ENCODE measurements at places on chromosomes 7 and 10. TPM values are rescaled to one million over a fixed set of nuclear protein-coding genes. Genes with fewer than 3 reads are reported as not detected.

GRCh38 chr7:142784096-142784495, 13.3 kb downstream of the PRSS2 start:
- H3K27ac ChIP-seq = peak overlapping the region; percentile 99
- H3K4me1 ChIP-seq = peaks cover 9% of the 10 kb centered on the region
- peaks cover 10% of the 10 kb centered on the region for H3K36me3 ChIP-seq
- no peak overlapping the region for H3K4me3 ChIP-seq

The CCDC71L gene
- total RNA-seq = 16.0 TPM

DNA sequence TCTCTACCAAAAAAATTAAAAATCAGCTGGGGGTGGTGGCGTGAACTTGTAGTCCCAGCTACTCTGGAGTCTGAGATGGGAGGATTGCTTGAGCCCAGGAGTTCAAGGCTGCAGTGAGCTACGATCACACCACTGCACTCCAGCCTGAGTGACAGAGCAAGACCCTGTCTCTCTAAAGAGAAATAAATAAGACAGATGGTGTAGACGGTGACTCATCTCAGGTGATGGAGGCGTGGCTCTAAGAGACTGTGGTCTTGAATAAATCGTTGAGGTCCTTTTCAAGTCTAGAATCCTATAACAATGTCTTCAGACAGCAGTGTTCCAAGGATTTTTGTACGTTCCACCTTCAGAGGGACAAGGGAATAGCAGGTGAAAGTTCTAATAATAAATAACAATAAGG, 53.8 kb upstream of the PFKFB3 start:
- peak overlapping the region; percentile 57 for H3K27ac ChIP-seq
- H3K4me1 ChIP-seq = peaks cover 72% of the 10 kb centered on the region
- peak overlapping the region; percentile 40 for H3K4me3 ChIP-seq

DNA sequence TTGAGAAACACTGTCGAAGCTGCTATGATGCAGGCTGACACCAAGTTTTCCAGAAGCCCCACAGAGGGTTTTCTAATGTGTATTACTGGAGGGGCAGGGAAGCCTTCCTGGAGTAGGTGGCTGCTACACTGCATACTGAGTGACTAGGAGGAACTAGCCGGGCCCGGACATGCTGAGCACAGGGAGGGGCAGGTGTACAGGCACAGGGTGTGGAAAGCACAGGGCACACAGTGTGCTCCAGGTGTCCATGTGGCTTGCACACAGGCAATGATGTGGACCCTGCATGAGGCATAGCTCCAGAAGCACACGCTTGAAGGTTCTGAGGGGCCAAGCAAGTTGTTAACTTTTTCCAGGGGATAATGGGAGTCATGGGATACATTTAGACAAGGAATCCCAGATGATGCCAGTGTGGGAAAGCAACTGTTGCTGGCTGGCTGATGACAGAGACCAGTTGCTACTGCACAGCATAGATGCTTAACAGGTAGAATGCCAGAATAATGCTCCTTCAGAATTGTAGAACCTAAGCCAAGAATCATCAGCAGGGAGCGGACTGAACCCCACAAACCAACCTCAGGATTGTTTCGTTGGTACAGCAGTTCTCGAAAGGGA, 14.6 kb downstream of the DHX32 start:
- no peak overlapping the region for H3K27ac ChIP-seq
- H3K36me3 ChIP-seq = peaks cover 3% of the 10 kb centered on the region
- no peaks in the 10 kb centered on the region for H3K27me3 ChIP-seq
- no peak for DNase-seq
- no peak overlapping the region for H3K4me3 ChIP-seq

- no peak overlapping the region for H3K27ac ChIP-seq
- H3K27me3 ChIP-seq = no peaks in the 10 kb centered on the region
- no peaks in the 10 kb centered on the region for H3K4me1 ChIP-seq
- no peak overlapping the region for H3K4me3 ChIP-seq
- no peak for DNase-seq
- no peaks in the 10 kb centered on the region for H3K36me3 ChIP-seq
Observed at GRCh38 chr7:45718464-45719330, 144.5 kb downstream of the ADCY1 start.

DNA sequence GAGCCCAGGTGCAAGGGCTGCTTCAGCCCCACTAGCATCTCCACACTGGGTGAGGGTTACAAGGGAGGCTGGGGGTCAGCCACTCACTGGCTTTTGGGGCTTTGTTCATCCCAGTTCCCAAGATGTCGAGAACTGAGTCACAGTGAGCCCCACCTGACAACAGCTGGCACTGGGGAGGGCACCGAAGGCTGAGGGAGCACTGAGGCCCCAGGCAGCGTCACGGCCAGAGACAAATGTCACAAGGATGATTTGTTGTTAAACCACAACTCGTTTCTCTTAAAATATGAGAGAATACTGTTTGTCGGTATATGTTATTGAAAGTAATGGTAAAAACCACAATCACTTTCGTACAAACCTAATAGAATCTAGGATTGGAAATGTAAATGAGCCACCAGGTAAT, 219.9 kb downstream of the CELF2 start:
- peak overlapping the region; percentile 90 for H3K27ac ChIP-seq
- peaks cover 83% of the 10 kb centered on the region for H3K36me3 ChIP-seq
- DNase-seq = no peak
- no peak overlapping the region for H3K4me3 ChIP-seq
- H3K27me3 ChIP-seq = no peaks in the 10 kb centered on the region
- H3K4me1 ChIP-seq = peaks cover 59% of the 10 kb centered on the region

GRCh38 chr7:158445421-158446175, 142.0 kb downstream of the PTPRN2 start:
- no peak overlapping the region for H3K4me3 ChIP-seq
- H3K27ac ChIP-seq = no peak overlapping the region
- no peak for DNase-seq
- peaks cover 10% of the 10 kb centered on the region for H3K27me3 ChIP-seq

The FKBP6 gene
- not detected for total RNA-seq

DNA sequence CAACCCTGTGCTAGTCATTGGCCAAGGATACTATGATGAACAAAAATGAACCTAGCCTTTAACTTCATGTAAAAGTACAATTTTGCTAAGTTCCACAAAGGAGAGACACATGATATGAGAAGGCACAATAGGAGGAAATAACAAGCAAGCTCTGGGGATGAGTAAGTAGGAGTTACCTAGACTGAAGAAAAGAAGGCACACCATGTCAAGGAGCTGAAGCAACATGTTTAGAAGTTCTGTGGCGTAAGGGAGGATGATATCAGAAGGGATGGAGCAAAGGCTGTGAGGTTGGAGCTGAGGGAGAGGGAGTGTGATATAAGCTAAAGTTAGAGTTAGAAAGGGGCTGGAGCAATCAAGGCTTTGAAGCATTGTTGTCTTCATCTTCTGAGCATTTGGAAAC, 25.6 kb downstream of the KIFBP start:
- H3K36me3 ChIP-seq = peaks cover 84% of the 10 kb centered on the region
- H3K4me1 ChIP-seq = no peaks in the 10 kb centered on the region
- no peak overlapping the region for H3K4me3 ChIP-seq
- no peak for DNase-seq
- H3K27me3 ChIP-seq = no peaks in the 10 kb centered on the region

GRCh38 chr7:106523482-106523881, 137.5 kb downstream of the CCDC71L start:
- peaks cover 13% of the 10 kb centered on the region for H3K27me3 ChIP-seq
- no peaks in the 10 kb centered on the region for H3K4me1 ChIP-seq
- H3K27ac ChIP-seq = no peak overlapping the region
- no peaks in the 10 kb centered on the region for H3K36me3 ChIP-seq
- DNase-seq = no peak

- no peak overlapping the region for H3K4me3 ChIP-seq
- no peak for DNase-seq
- H3K27ac ChIP-seq = no peak overlapping the region
- no peaks in the 10 kb centered on the region for H3K36me3 ChIP-seq
Observed at GRCh38 chr10:71268247-71268691, 50.8 kb upstream of the SLC29A3 start.

DNA sequence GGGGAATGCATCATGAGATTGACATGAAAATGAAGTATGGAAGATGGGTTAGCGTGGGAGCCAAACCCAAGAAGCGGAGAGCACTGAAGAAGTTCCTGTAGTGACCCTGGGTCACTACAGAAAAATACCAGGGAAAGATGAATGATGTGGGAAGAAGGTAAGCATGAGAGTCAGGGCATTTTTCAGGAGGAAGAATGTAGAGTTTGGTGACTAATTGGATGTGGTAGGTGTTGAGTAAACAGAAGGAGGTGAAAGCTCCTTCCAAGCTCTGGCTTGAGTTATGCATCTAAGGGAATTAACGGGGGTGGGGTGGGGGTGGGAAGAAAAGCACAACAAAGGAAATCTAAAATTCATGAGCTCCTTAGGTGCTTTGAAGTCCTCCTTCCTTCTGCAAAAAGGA, 238.1 kb upstream of the AOAH start:
- H3K27me3 ChIP-seq = no peaks in the 10 kb centered on the region
- DNase-seq = no peak
- H3K27ac ChIP-seq = no peak overlapping the region
- H3K4me3 ChIP-seq = no peak overlapping the region

The HABP2 gene
- not detected for total RNA-seq

The NME8 gene
- not detected for total RNA-seq

- H3K36me3 ChIP-seq = no peaks in the 10 kb centered on the region
- H3K27ac ChIP-seq = no peak overlapping the region
- no peak overlapping the region for H3K4me3 ChIP-seq
- no peaks in the 10 kb centered on the region for H3K27me3 ChIP-seq
Observed at GRCh38 chr10:97821308-97822038, 28.2 kb upstream of the GOLGA7B start.

The ZNF503 gene
- 0.11 TPM for total RNA-seq

- no peaks in the 10 kb centered on the region for H3K27me3 ChIP-seq
- H3K4me1 ChIP-seq = peaks cover 59% of the 10 kb centered on the region
- no peaks in the 10 kb centered on the region for H3K36me3 ChIP-seq
- peak overlapping the region; percentile 86 for H3K4me3 ChIP-seq
- peak overlapping the region; percentile 87 for H3K27ac ChIP-seq
Observed at GRCh38 chr7:2242541-2243429, 759 bp downstream of the NUDT1 start.

The SYT15 gene
- 1.9 TPM for total RNA-seq

GRCh38 chr7:9575716-9576115, 1142.3 kb downstream of the NXPH1 start:
- H3K4me3 ChIP-seq = no peak overlapping the region
- H3K36me3 ChIP-seq = no peaks in the 10 kb centered on the region
- H3K4me1 ChIP-seq = no peaks in the 10 kb centered on the region
- no peak overlapping the region for H3K27ac ChIP-seq

GRCh38 chr7:90461219-90461618, 8.2 kb upstream of the PTTG1IP2 start:
- H3K36me3 ChIP-seq = peaks cover 26% of the 10 kb centered on the region
- H3K4me3 ChIP-seq = no peak overlapping the region
- no peak overlapping the region for H3K27ac ChIP-seq
- H3K4me1 ChIP-seq = peaks cover 12% of the 10 kb centered on the region
- no peak for DNase-seq

The PTPRE gene
- total RNA-seq = 24.1 TPM

GRCh38 chr7:24882989-24883621, 96.9 kb downstream of the OSBPL3 start:
- no peak overlapping the region for H3K4me3 ChIP-seq
- DNase-seq = no peak
- H3K27me3 ChIP-seq = no peaks in the 10 kb centered on the region
- peaks cover 14% of the 10 kb centered on the region for H3K36me3 ChIP-seq
- H3K27ac ChIP-seq = no peak overlapping the region

The JAKMIP3 gene
- total RNA-seq = 0.16 TPM

- H3K36me3 ChIP-seq = no peaks in the 10 kb centered on the region
- H3K27me3 ChIP-seq = no peaks in the 10 kb centered on the region
- H3K4me1 ChIP-seq = no peaks in the 10 kb centered on the region
- no peak overlapping the region for H3K4me3 ChIP-seq
- H3K27ac ChIP-seq = no peak overlapping the region
Observed at GRCh38 chr10:128912568-128913311, 554.3 kb upstream of the MGMT start.

DNA sequence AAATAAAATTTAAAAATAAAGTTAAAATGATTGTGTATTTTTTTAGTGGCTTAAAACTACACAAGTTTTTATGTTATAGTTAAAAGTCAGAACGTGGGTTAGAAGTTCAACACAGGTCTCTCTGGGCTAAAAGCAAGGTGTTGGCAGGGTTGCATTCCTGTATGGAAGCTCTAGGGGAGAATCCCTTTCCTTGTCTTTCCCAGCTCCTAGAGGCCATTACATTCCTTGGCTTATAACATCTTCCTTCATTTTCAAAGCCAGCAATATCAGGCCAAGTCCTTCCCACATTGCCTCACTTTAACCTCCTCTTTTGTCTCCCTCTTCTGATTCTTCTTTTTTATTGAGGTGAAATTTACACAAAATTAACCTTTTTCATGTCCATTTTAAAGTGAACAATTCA, 52.4 kb upstream of the EEPD1 start:
- no peak for DNase-seq
- H3K4me3 ChIP-seq = no peak overlapping the region
- no peaks in the 10 kb centered on the region for H3K4me1 ChIP-seq
- no peaks in the 10 kb centered on the region for H3K27me3 ChIP-seq
- no peak overlapping the region for H3K27ac ChIP-seq
- H3K36me3 ChIP-seq = peaks cover 8% of the 10 kb centered on the region

The NPFFR1 gene
- total RNA-seq = not detected

DNA sequence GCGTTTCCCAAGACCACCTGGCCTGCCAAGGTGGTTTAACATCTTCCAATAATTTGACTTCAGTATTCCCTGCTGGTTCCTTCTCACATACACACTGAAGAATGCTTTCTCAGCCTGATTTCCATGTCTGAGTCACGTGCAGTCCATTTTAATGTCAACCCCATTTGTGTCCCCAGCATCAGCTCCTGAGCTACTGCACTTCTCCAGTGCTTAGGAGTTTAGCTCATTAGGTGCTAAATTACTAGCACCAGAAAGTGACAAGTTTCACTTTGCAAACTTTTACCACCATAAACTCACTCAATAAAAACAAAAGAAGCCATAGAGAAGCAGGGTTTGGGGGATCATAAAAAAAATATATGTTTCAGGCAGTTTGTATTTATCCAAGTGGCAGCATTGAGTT, 279.3 kb upstream of the SORCS1 start:
- H3K4me3 ChIP-seq = no peak overlapping the region
- no peak for DNase-seq
- H3K27ac ChIP-seq = no peak overlapping the region
- H3K27me3 ChIP-seq = no peaks in the 10 kb centered on the region

DNA sequence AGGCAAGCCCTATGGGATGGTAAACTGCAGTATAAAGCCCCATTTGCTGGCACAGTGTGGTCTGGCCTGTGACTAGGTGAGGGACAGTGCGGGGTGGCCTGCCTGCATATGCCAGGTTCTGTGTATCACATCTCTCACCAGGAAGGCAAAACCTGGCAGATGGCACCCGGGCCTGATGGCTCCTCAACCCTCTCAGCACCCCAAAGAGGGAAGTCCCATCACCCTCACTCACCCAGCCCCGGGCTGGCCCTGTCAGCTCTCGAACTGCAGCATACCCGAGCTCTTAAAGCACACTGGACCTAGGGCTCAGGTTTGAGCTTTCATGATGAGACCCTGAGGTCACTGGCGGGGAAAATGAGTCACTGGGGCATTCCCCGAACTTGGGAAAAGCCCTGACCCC, 130.5 kb downstream of the LHPP start:
- peaks cover 7% of the 10 kb centered on the region for H3K4me1 ChIP-seq
- H3K27me3 ChIP-seq = no peaks in the 10 kb centered on the region
- no peak for DNase-seq
- H3K27ac ChIP-seq = no peak overlapping the region

GRCh38 chr10:21925851-21926250, 77.7 kb downstream of the DNAJC1 start:
- H3K27me3 ChIP-seq = no peaks in the 10 kb centered on the region
- no peak overlapping the region for H3K27ac ChIP-seq
- DNase-seq = no peak
- no peaks in the 10 kb centered on the region for H3K4me1 ChIP-seq

GRCh38 chr10:133247681-133248333, 10.2 kb downstream of the VENTX start:
- H3K4me1 ChIP-seq = peaks cover 4% of the 10 kb centered on the region
- no peaks in the 10 kb centered on the region for H3K36me3 ChIP-seq
- no peak overlapping the region for H3K27ac ChIP-seq
- DNase-seq = no peak

The FAM25C gene
- total RNA-seq = not detected

Data from naive thymus-derived CD8-positive, alpha-beta T cell (primary cell).